ENCODE measurements at places on chromosomes 2 and 18. TPM values are rescaled to one million over a fixed set of nuclear protein-coding genes. Genes with fewer than 3 reads are reported as not detected.

Gene L3MBTL4
- 0.58 TPM for total RNA-seq

Gene GNAL
- total RNA-seq: 3.6 TPM

GRCh38 chr2:120354467-120354866 lies 8.5 kb downstream of the INHBB start:
- no peak for DNase-seq

- no peak for DNase-seq
Measured at GRCh38 chr2:227377467-227378351, 1.4 kb downstream of the TM4SF20 start.

GRCh38 chr18:3411854-3412268 lies 38.1 kb upstream of the TGIF1 start:
- DNase-seq: no peak

- DNase-seq: no peak
Measured at GRCh38 chr2:55511508-55512124, 7.9 kb upstream of the CFAP36 start.

DNA sequence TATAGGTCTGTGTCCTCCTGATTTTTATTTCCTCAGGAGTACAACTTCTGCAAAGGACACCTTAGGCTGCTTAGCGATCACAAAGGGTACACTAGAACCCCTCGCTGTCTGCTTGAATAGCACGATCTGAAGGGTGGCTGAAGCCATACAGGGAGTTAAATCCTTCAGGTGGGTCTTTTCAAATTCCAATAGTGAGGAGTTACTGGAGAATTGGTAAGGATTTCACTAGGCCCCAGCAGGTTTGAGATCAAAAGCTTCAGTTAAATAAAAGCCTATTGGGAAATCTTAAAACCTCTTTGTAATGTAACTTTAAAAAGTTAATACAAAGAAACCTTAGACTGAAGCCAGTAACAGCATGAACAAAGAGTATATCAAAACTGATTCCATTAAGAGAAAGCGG lies 613.1 kb downstream of the ZEB2 start:
- no peak for DNase-seq

DNA sequence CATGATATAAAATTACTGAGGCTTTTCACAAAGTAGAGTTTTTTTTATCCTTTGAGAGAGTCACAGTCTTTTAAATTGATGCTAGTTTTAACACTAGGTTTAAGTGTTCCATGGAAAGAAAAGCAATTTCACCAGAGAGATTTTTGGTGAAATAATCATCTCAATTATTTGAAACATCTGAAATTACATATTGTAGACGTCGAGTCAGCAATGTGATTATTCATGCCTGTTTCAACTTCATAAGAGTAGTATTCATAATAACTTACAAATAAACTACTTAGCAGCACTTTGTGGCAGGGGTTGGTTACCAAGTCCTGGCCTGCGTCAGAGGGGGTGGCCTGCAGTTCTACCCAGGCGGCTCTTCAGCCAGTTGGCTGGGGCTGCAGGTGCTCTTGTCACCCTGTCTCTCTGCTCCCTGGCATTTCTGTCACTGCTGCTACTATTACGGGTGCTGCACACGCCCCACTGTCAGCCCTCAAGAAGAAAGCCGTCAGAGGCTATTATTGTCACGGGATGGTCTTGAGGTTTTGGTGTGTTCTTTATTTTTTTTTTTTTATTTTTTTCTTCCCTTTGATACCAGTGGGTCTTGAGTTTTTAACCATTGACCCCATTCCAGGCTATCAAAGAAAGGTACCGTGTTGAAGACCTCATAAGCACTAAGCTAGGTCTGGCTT lies 50.4 kb downstream of the MALT1 start:
- DNase-seq: peak; percentile 17

DNA sequence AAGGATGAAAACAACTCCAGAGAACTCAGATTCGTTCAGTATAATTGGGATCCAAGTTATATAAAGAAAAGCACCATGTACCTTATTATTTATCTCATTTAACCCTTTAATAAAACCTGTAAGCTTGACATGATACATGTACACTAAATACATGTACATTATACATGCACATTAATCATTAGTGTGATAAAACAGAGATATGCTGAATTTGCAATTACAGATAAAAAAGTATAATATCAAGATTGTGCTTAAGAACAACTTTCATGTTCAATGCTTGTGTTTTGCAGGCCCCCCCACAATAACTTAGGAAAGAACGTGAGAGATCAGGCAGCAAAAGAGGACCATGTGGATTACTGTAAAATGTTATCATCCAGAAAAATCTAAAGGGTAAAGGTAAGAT lies 385.4 kb upstream of the GYPC start:
- DNase-seq: no peak

DNA sequence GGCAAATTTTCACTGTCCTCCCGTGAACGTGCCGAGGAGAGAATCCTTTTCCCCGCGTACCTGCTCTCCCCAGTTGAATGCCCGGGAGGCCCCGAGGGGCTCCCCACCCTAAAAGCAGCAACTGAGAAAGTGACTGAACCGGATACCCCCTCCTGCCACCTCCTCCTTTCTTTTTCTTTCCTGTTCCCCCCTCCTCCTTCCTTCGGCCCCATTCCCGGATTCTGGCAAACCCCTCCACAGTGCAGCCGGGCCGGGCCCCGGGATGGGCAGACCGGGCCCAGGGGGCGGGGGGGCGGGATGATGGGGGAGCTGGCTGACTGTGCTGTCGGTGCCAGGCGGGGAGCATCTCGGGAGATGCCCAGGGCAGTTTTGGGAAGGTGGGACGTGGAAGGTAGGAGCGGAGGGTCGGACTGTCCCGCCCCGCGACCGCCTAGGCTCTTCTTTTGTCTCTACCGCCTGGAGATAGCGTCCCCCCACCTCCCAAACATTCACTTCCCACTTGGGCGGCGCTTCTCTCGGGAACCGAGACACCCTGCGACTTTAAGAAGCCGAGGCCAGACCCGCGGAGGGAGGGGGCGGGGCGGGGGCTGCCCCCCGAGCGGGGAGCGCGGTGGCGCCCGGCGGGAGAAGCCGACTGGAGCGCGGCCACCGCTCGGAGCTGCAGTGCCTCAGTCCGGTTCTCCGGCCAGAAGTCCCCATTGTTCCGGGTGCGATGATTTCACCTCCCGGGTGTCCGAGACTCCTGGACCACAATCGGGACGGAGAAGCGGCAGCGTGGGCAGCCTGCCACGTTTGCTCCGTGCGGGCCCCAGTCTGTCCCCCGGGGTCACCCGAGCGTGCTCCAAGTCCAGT lies 8.2 kb downstream of the DLX2 start:
- DNase-seq: no peak

- DNase-seq: no peak
Measured at GRCh38 chr2:151792589-151792988, 35.6 kb downstream of the ARL5A start.

DNA sequence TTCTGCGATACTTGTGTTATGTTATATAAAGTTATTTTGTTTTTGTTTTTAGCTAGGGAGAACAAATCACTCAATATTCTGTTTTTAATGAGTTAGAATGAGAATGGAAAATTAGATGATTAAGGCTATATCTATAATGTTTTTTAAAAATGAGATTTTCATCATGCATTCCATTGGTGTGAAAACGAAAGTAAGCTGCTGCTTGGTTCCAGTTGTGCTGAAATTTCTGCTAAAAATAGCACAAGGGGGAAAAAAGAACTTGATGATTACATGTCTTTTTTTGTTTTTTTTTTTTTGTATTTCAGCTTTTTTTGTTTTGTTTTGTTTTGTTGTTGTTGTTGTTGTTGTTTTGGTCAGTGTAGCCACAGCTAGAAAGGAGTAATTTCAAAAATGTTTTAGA lies 242.6 kb upstream of the KCNJ3 start:
- no peak for DNase-seq

DNA sequence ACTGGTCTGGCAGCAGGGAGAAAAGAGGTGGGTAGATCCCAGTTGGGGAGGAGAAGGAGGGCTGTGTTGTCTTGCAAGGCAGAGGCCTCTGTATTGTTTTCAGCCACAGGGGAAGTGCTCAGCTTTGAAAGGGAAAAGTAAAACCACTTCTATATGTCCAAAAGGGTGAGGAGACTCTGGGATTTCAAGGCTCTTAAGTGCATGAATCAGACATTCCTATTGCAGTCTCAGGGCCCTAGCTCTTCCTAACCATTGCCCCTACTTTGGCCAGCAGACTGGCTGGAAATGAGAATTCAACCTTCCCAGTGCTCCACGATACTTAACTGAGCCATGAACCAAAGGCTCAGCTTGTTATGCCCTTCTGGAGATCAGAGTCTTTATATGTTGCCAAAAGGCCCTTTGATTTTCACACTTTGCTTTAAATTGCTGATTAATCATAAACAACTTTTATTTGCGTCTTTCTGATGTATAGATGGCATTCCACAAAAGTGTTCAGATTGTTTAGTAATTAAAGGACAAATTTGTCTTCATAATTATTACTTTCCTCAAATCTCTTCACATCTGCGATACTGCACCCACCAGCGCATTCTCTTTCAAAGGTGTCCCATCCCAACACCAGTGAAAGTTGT lies 313.8 kb upstream of the MMADHC start:
- DNase-seq: peak; percentile 62

GRCh38 chr2:8922431-8922830 lies 81.1 kb downstream of the MBOAT2 start:
- no peak for DNase-seq

DNA sequence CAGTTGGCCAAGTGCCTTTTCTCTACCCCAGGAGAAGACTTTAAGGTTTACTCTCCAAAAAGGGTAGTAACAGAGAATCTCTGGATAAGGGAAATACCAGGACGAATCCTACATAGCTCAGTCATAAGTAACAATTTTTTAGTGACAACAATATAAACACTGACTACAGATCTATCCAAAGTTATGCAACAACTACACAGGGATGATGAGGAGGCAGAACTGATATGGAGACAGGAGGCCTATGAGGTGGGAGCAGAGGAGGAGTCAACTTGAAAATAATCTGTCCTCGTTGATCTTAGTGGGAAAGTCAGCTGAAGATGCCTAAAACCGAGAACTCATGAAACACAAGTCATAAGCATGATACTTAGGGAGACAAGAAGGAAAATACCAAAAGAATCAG lies 40.2 kb downstream of the SLC35F5 start:
- DNase-seq: peak; percentile 8

DNA sequence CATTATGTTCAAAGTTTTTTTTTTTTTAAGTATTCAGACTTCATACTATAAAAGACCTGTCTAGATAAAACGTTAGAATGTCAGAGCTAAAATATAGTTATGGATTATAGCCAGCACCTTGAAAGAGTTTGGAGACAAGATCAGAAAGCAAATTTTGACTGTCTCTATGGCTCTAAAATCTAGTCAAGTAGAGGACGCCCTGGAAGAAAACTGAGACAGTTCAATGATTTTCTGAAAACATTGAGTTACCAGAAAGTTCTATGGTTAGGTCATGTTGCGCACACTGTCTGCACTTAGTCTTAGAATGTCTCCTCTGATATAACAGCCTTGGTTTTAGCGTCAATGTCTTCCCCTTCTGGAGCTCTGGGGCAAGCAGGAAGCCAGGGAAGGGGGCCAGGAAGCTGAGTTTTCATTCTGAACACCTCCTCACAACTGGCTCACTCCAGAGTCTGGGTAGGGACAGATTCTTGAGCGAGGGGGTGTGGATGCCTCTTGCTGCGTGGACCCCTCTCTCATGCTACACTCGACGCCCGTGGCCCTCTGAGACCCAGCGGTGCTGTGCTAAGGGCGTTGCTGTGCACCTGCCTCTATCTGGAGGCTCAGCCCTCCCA lies 99.5 kb downstream of the RNF144A start:
- no peak for DNase-seq

DNA sequence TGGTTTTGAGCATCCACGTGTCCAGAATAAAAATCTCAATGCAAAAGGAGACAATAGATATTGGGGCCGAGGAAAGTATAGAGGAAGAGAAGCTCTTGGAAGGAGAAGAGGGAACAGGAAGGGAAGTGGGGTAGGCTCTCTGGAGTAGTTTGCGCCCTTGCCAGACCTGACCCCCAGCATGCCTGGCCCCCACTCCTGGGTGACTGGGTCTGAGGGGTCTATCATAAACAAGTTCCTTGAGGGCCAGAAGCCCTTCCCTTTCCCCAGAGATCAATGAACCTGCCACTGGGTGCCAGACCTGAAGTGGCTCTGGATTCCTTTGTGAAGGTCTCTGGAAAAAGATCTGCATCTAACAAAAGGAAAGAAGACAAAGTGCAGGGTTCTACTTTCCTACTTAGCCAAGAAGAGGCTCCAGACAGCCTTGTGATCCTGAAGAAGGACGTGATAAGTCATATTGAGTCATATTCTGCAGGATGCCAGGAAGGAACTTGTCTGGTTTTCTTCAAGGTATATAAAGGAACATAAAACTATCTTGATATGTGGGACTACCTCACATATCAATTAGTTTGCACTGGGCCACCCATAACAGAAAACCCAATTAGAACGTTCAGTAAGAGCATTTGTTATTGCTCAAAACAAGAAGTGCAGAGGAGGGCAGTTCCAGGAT lies 18.7 kb upstream of the ATOH8 start:
- peak; percentile 44 for DNase-seq

Data from astrocyte (in vitro differentiated cells and primary cell).